ENCODE measurements at places on chromosomes 13 and 19.
A peak's percentile ranks its signal among the peaks of the same experiment; 100 is the strongest.

GRCh38 chr19:35558400-35559280 is 4.8 kb downstream of the ATP4A start:
- DNase-seq: no peak

DNA sequence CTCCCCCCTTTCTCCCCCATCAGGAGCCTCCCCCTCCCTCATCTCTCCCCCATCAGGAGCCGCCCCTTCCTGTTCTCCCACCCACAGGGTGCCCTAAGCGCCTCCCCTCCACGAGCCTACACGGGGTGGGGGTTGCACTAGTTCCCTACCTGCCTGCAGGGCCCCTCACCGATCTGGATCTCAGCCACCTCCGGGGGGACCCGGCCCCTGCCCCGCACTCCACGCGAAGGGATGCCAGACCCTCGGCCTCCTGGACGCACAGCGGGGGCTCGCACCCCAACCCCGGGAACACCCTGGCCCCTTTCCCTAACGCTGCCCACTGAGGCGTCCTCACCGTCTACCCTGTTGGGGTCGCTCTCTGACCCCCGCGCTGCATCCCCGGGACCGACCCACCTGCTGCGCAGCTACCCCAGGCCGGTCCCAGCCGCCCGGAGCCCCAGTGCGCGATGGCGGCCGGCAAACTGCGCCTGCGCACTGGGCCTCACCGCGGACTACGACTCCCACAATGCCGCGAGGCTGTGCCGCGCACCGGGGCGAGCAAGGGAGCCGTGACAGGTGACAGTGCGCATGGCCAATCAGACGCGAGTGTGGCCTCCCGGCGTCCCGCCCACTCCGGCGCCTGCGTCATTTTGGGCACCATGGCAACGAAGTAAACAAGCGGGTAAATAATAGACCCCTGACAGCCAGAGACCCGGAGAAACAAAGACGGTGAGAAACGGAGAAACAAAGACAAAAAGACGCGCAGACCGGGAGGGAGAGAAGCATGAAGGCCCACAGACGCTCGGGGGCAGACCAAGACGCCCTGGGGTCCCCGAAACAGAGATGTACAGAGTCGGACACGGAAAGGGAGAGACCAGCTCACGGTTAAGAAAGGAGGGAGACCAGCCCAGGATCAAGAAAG is at the start of gene ZSCAN18:
Gene ZSCAN18, minus strand, starts transcription at position 451 of the 901 bp plus-strand sequence. CDS start 7,964 bp downstream, outside the sequence.
- peak; percentile 98 for DNase-seq

DNA sequence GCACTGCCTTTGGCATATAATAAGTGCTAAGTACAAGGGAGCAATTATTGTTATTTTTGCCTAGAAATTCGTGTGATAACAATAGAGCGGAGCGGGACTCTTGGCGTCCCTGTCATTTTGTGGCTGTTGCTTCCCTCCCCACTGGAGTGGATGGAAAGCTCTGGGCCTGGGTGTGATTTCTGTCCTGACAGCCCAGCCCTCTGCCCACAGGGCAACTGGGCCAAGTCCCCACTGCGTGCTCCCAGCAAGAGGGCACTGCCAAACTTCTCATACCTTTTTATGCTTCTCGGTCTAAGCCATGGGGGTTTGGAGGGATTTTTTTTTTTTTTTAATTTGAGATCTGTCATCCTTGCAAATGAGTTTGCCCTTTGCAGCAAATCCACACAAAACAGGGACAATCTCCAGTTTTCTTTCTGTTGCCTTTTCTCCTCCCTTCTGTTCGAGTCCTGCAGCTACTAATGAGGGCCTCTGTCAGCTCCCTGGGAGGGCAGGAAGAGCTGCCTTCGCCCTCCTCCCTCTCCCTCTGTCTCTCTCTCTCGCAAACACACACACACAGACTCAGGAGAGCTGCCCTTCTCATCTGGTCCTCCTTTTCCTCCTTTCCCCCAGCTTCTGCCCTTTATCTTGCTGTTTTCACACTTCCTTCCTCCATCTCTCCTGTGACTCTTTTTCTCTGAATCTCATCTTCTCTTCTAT is 103.9 kb downstream of the DNAJC15 start:
- DNase-seq: no peak

GRCh38 chr19:38303517-38304351 is at the start of gene C19orf33:
TSS of gene C19orf33 (plus strand) at chr19:38304251. CDS start at chr19:38304262, 11 bp downstream.
- no peak for DNase-seq

- DNase-seq: no peak
Observed at GRCh38 chr13:106104281-106104901, 431.1 kb downstream of the EFNB2 start.

DNA sequence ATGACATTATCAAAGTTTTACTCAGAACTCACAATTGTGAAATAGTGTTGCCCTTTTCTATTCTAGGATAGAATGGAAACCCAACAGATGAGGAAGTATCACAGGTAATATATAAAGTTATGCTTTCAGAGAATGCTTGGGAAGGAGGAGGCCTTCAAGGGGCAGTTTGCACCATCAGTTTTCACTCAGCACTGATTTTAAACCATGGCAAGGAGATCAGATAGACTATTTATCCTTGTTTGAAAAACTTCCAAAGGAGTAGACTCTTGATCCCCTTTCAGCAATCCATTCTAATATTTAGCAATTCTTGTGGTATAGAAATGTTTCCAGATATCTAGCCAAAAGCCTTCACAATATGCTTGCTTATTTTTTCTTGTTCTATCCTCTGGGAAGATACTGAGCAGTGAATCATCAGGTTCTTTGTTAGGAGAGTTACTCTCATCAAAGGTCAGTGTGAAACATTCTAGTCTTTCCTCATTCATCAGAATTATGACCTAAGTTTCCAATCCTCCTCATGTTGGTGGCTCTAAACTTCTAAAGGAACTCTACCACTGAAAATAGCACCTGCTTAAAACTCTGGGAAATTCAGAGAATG is 3.8 kb downstream of the GPC6 start:
- DNase-seq: no peak

GRCh38 chr13:113849981-113850721 is 13.7 kb downstream of the GAS6 start:
- DNase-seq: no peak

- DNase-seq: no peak
Observed at GRCh38 chr13:30318026-30318425, 10.7 kb upstream of the KATNAL1 start.

- DNase-seq: no peak
Observed at GRCh38 chr13:28128926-28129325, 9.4 kb upstream of the PAN3 start.

- no peak for DNase-seq
Observed at GRCh38 chr19:38032951-38033350, 125.9 kb downstream of the SIPA1L3 start.

DNA sequence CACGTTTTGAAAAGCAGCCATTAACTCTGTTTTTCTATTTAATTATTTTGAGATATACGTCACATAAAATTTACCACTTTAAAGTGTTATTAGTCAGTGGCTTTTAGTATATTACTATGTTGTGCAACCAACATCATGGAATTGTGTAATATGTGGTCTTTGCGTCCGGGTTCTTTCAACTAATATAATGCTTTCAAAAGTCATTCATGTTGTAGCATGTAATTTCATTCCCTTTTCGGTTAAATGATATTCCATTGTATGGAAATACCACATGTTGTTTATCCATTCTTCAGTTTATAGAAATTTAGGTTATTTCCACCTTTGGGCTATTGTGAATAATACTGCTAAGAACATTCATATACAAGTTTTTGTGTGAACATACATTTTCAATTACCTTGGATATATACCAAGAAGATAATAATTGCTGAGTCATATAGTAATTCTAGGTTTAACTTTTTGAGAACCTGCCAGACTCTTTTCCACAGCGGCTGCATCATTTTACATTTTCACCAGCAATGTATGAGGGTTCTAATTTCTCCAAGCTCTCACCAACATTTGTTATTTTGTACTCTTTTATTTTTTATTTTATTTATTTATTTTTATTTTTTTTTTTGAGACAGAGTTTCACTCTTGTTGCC is 28.1 kb upstream of the CLDN10 start:
- DNase-seq: no peak

DNA sequence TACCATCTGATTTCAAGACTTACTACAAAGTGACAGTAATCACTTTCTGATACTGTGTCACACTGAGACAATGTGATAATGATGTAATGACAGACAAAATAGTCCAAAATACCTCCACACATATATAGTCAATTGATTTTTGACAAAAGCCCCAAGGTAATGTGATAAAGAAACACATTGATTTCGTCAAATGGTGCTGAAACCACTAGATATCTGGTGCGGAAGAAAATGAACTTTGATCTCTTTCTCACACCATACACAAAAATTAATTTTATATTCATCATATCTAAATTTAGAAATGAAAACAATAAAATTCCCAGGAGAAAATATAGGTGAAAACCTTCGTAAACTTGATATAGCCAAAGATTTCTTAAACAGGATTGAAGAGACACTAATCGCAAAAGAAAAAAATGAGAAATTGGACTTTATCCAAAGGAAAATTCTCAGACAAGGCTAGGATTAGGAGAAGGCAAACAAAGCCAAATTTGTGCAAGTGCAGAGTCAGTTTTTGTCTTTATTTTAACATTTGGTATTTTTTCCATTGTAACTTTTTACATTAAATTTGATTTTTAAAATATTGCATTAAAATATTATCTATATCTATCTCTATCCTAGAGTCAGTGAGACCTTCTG is 739.9 kb downstream of the DIAPH3 start:
- DNase-seq: no peak

GRCh38 chr19:35388277-35389054 is 17.6 kb downstream of the GPR42 start:
- no peak for DNase-seq

GRCh38 chr19:4108767-4109625 is 14.9 kb downstream of the MAP2K2 start:
- DNase-seq: peak; percentile 47

DNA sequence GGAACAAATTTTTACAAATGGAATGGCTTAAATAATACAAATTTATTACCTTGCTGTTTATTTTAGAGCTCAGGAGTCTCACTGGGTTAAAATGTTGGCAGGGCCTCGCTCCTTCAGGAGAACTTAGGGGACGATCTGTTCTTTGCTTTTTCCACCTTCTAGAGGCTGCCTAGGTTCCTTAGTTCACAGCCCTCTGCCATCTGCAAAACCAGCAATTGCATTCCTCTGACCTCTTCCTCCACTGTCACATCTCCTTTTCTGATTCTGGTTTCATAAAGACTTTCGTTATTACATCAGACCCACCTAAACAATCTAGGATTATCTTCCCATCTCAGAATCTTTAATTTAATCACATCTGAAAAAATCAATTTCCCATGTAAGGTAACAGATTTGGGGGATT is 249.6 kb upstream of the SPRY2 start:
- DNase-seq: no peak

- DNase-seq: no peak
Observed at GRCh38 chr13:111043575-111043982, 71.5 kb upstream of the ARHGEF7 start.

GRCh38 chr13:22076658-22077057 is 405.8 kb downstream of the FGF9 start:
- DNase-seq: no peak

- no peak for DNase-seq
Observed at GRCh38 chr19:4183967-4184717, 1.7 kb downstream of the ANKRD24 start.

- DNase-seq: no peak
Observed at GRCh38 chr13:41917641-41918040, 43.3 kb downstream of the VWA8 start.

DNA sequence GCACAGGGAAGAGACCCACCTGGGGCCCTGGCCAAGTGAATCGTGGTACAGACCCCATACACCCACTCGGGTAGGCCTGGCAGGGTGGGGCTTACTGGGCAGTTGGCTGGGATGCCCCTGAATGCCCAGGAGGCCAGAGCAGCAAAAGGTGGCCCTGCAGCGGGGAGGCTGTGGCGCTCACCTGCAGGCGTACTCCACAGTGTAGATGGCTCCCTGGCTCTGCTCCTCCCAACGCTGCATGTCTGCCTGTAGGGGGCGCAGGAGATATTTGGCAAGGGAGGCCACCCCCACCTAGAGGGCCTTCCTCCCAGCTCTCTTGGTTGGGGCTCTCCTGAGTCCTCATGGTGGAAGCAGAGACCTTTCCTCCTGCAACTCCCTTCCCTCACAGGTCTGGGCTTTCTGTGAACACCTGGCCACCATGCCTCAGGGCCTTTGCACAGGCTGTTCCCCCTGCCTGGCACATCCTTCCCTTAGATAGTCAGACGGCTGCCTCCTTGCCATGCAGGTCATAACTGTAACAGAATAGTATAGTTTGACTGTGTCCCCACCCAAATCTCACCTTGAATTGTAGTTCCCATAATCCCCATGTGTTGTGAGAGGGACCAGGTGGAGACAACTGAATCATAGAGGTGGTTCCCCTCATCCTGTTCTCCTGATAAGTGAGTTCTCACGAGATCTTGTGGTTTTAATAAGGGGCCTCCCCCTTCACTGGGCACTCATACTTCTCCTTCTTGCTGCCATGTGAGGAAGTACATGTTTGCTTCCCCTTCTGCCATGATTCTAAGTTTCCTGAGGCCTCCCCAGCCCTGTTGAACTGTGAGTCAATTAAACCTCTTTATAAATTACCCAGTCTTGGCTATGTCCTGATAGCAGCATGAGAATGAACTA is 5.9 kb downstream of the BORCS8 start:
- peak; percentile 68 for DNase-seq

DNA sequence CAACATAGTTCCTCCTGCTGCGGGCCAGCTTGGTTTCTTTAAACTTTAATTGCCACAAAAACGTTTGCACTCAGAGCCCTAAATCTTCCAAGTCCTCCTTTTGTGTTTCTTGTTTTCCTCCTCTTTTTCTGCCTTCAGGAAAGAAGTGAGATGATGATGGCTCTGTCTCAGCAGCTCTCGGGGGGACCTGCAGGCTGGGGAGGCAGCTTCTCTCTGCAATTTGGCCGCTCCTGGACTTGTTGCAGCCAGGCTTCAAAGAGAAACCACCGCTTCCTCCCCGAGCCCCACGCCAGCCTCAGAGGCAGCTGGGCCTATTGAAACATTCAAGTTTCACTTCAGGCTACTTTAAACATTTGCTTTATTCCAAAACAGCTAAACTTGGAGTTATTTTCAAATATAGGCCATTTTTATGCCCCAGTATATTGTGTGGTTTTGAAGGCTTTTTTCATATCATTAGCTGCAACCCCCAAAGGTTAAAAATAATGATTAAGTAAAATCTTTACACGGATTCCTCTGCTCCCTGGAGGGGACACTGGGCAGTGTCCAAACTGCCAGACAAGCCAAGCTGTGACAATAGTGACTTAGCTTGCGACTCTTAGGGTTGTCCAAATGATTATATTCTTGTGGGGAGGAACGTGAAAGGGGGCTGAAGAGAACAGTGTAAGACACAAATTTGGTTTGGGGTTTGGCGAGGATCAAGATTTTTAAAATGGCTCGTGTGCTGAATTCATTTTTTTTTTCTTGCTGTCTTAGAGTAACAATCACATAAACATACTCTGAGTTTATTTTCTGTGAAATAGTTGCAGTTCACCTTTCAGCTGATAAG is 330.8 kb downstream of the DLEU7 start:
- DNase-seq: no peak

DNA sequence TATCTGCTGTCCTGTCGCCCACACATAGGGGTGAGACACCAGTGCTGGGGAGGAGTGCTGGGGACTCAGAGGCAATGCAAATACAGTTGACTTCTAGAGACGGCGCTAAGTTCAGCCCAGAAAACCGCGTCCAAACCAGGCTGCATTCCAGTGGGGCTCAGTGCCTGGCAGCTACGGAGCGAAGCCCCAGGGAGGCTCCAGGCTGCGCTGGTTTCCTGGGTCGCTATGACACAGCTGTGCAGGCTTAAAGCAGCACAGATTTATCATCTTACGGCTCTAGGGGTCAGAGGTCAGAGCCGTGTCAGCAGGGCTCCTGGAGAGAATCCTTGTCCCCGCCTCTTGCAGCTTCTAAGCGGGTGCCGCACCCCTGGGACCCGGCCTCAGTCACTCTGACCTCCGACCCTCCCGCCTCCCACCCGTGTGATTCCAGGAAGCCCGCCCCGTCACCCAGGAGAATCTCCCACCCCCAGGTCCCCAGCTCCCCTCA is 61.6 kb downstream of the ANKRD10 start:
- no peak for DNase-seq

- DNase-seq: peak; percentile 58
Observed at GRCh38 chr19:2049741-2050348, 1.2 kb downstream of the MKNK2 start.
